A549 treated with RU486 at 1 μM for 4 hours (cell line): ENCODE measurements at places on chromosomes 12 and 14. TPM values are rescaled to one million over a fixed set of nuclear protein-coding genes. Genes with fewer than 3 reads are reported as not detected.

Gene CLEC2D
- 0.46 to 1.1 TPM (median 0.63 TPM) in 5 replicates for total RNA-seq

Gene CELA1
- not detected in 5 replicates for total RNA-seq

Gene B3GNT4
- total RNA-seq, result 0.21 to 0.80 TPM (median 0.53 TPM) in 5 replicates

Gene CLEC1A
- not detected in 5 replicates for total RNA-seq

Gene GPR84
- not detected in 5 replicates for total RNA-seq

Gene HELB
- 0.90 to 1.7 TPM (median 1.6 TPM) in 5 replicates for total RNA-seq

Gene ERO1A
- 45.2 to 58.4 TPM (median 55.1 TPM) in 5 replicates for total RNA-seq

Gene CIT
- total RNA-seq, result 8.5 to 13.5 TPM (median 12.2 TPM) in 5 replicates

Gene FOXN4
- not detected in 5 replicates for total RNA-seq

Gene TAS2R14
- total RNA-seq, result 0.38 to 0.81 TPM (median 0.73 TPM) in 5 replicates

Gene SDR39U1
- total RNA-seq, result 42.7 to 56.3 TPM (median 47.4 TPM) in 5 replicates

Gene PSMD9
- 120 to 168 TPM (median 124 TPM) in 5 replicates for total RNA-seq

Gene PTHLH
- 33.7 to 38.2 TPM (median 35.7 TPM) in 5 replicates for total RNA-seq

Gene SP1
- 16.0 to 26.2 TPM (median 24.0 TPM) in 5 replicates for total RNA-seq

Gene DCP1B
- 6.4 to 8.9 TPM (median 7.7 TPM) in 5 replicates for total RNA-seq

Gene JPH4
- total RNA-seq, result 0.03 TPM in 3 of 5 replicates, not detected in the others

Gene FCF1
- total RNA-seq, result 38.6 to 73.8 TPM (median 50.3 TPM) in 5 replicates

Gene FITM1
- 0.17 to 0.31 TPM in 2 of 5 replicates, not detected in the others for total RNA-seq

Gene PAPLN
- 5.3 to 8.8 TPM (median 8.4 TPM) in 5 replicates for total RNA-seq

Gene SRRM4
- not detected in 5 replicates for total RNA-seq

Gene PTPRQ
- 0.01 to 0.02 TPM (median 0.02 TPM) in 3 of 5 replicates, not detected in the others for total RNA-seq

Gene ANKRD9
- total RNA-seq, result 5.4 to 14.9 TPM (median 13.3 TPM) in 5 replicates

Gene KRT71
- total RNA-seq, result not detected in 5 replicates

Gene OASL
- 4.8 to 7.3 TPM (median 6.1 TPM) in 5 replicates for total RNA-seq

Gene HHIPL1
- total RNA-seq, result 0.05 to 0.34 TPM (median 0.29 TPM) in 5 replicates

Gene ANO4
- 0.09 to 0.33 TPM (median 0.17 TPM) in 4 of 5 replicates, not detected in the other for total RNA-seq

Gene KRT72
- not detected in 5 replicates for total RNA-seq

Gene TAS2R8
- not detected in 5 replicates for total RNA-seq

Gene AQP6
- total RNA-seq, result not detected in 5 replicates

Gene MYF6
- total RNA-seq, result not detected in 5 replicates

Gene CGRRF1
- total RNA-seq, result 13.7 to 22.7 TPM (median 16.7 TPM) in 5 replicates

Gene CIROP
- total RNA-seq, result not detected in 5 replicates

Gene PIANP
- 0.51 to 1.1 TPM (median 0.81 TPM) in 5 replicates for total RNA-seq

Gene PGF
- 2.4 to 4.1 TPM (median 3.2 TPM) in 5 replicates for total RNA-seq

Gene MYF5
- not detected in 5 replicates for total RNA-seq

Gene GARIN6
- not detected in 5 replicates for total RNA-seq

Gene POU6F1
- total RNA-seq, result 1.1 to 2.5 TPM (median 1.1 TPM) in 5 replicates

Gene TMED10
- 253 to 294 TPM (median 266 TPM) in 5 replicates for total RNA-seq

Gene LRCOL1
- total RNA-seq, result not detected in 5 replicates

Gene DBX2
- total RNA-seq, result not detected in 5 replicates

Gene CLEC4D
- not detected in 5 replicates for total RNA-seq
